ENCODE measurements at places on chromosomes 7 and 10. TPM values are rescaled to one million over a fixed set of nuclear protein-coding genes. Genes with fewer than 3 reads are reported as not detected.

Gene ANKRD16
- 6.7 TPM for total RNA-seq

Gene PITX3
- total RNA-seq, result not detected

Gene NPC1L1
- total RNA-seq, result 0.88 TPM

- DNase-seq, result no peak
These were observed 23.3 kb downstream of the DCLRE1C start for GRCh38 chr10:14930610-14931009.

DNA sequence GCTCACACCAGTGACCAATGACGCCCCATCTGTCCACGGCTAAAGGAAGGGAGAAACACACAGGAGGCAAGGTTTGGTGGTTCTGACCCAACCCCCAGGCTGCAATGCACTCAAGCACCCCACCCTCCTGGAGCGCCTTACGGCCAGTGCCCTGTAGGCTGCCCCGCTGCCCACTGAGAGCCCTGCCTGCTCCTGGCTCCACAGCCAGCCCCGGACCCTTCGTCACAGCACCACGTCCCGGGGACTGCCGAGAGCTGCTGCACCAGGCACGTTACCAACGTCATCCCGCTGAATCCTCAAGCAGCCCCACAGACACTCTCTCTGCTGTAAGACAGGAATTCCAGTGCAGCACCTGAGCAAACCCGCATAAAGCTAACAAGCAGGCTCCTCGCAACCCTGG lies 87.8 kb downstream of the MAD1L1 start:
- no peak for DNase-seq

DNA sequence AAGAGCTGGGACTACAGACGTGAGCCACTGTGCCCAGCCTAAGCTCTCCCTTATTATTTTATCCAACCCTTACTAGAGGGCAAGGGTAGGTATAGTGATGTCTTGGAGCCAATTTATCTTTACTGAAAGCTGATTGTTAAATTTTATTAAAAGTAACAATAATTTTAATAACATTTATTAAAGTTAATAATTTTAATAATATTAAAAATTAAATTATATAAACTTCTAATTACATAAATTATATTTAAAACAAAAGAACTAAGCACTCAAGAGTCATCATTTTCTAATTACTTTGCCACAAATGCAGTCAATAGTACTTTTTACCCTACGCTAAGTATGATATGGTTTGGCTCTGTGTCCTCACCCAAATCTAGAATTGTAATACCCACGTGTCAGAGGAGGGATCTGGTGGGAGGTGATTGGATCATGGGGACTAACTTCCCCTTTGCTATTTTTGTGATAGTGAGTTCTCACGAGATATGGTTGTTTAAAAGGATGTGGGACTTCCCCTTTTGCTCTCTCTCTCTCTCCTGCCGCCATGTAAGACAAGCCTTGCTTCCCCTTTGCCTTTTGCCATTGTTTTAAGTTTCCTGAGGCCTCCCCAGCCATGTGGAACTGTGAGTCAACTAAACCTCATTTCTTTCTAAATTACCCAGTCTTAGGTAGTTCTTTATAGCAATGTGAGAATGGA lies 58.4 kb upstream of the ETV1 start:
- DNase-seq, result no peak

Gene FBXO24
- total RNA-seq, result 0.60 TPM

DNA sequence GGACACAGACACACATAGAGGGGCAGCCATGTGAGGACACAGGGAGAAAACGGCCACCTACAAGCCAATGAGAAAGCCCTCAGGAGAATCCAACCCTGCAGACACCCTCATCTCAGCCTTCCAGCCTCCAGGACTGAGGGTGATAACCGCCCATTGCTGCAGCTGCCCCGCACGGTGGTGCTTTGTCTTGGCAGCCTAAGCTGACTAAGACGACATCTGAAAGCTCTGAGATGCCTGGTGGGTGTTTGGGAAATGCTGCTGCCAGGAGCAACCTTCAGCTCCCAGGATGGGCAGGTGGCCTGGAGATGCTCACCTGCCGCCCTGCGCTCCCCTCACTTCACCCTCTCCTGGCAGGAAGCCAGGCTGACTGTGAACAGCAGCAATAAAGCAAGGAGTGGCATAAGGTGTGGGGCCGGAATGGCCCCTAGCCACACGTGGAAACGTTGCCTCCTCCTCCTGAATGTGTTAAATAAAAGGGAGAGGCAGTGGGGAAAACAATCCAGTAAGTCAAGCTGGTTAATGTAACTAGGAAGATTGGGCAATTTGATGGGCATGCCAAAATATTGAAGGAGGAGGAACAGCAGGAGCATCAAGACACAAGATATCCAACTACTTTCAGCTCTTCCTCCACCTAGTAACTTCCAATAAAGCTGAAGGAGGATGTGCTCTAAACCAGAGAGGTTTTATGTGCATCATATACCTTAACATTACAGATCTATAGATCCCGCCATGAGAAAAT lies 121.5 kb downstream of the TNS3 start:
- no peak for DNase-seq

DNA sequence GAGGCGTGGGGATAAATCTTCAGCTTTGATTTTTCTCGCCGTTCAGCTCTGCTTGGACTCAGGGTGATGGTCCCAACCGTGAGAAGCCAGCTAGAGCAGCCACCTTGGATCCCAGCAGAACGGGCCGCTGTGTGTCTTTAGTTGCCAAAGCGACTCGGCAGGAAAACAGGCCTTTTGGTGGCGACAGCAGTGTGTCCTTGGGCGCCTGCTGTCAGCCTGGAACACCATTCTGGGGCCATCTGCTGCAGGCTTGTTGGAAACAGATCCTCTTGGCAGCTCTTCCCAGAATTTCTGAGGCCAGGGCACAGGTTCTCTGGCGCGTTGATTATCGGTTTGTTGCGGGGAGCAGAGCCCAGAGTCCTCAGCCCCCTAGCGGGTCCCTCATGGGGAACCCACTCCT lies 97.6 kb downstream of the CUX1 start:
- no peak for DNase-seq

- DNase-seq, result no peak
These were observed 155.9 kb downstream of the ARID5B start for GRCh38 chr10:62057359-62057758.

Gene SYT15
- total RNA-seq, result 12.7 TPM

DNA sequence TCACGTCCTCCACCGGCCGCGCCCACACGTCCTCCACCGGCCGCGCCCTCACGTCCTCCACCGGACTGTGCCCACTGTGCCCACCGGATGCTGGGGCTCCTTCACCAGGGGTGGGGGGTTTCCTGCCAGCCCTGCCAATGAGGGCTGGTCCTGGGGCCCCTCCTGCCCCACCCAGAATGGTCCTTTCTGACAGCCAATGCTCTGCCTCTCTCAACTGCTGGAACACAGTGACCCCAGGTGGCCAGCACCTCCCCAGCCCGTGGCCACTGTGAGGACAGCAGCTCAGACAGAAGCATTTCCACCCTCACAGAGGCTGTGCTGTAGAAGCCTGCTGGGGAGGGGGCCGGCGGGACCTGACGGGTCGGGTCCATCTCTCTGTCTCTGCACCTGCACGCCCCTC lies 90.1 kb upstream of the DNAAF5 start:
- DNase-seq, result no peak

- no peak for DNase-seq
These were observed 264.0 kb upstream of the CDC14C start for GRCh38 chr7:48660306-48660870.

Gene CPVL
- total RNA-seq, result 133 TPM

Gene TAS2R41
- total RNA-seq, result not detected

Gene EGFR
- 61.3 TPM for total RNA-seq
